Neuronal stem cell (in vitro differentiated cells): ENCODE measurements at places on chromosomes 13 and 19.

- no peak for DNase-seq
Observed at GRCh38 chr13:25912961-25913360, 138.9 kb downstream of the SHISA2 start.

DNA sequence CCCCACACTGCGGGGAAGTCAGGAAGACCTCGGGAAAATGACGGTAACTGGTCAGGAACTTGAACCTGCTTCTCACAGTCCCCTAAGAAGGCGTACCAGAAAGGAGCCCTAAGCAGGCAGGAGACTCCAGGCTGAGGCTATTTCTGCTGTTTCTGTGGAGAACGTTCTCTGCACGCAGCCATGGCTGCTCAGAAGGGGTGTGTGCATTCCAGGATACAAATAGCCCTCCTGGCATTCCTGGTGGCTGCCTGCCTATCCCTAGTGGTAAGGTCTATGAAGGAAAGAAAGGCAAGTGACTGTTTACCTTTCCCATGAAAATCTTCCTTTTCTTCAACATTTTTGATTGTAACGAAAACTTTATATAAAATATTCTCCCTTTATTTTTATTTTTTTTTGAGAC lies 2.5 kb downstream of the SGCG start:
- no peak for DNase-seq

- no peak for DNase-seq
Observed at GRCh38 chr19:23273022-23273589, 22.9 kb upstream of the ZNF724 start.

GRCh38 chr19:4503132-4503824 lies 15.0 kb downstream of the PLIN4 start:
- DNase-seq: no peak

- DNase-seq: no peak
Observed at GRCh38 chr13:98641075-98641474, 64.2 kb upstream of the STK24 start.

GRCh38 chr19:44005973-44006372 lies 3.2 kb downstream of the ZNF230 start:
- no peak for DNase-seq

DNA sequence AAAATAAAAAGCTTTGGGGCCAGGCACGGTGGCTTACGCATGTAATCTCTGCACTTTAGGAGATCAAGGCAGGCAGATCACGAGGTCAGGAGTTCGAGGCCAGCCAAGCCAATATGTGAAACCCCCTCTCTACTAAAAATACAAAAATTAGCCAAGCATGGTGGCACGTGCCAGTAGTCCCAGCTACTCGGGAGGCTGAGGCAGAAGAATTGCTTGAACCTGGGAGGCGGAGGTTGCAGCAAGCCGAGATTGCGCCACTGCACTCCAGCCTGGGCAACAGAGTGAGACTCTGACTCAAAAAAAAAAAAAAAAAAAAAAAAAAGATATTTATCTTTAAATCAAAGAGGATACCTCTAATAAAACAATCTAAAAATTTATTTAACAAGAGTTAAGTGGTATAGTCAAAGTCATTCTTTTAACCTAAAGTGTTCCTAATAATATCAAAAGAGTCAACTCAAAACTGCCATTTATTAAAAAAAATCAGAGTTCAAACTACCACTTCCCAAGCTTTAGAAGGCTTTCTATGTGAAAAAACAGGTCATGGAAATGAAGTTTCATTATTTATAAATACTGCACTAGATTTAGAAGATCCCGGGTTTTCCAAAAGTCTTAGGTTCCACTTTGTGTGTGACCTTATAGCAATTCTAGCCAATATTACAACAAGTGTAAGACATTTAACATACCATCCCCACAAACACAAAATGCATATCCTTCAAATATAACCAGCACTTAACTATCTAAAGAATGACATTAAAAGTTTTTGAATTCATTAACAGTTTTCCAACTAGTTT lies 4.4 kb downstream of the FOXO1 start:
- no peak for DNase-seq

GRCh38 chr13:48542581-48543341 lies 9.9 kb upstream of the RCBTB2 start:
- DNase-seq: peak; percentile 26

GRCh38 chr13:114248011-114248410 lies 13.3 kb downstream of the CDC16 start:
- DNase-seq: no peak

DNA sequence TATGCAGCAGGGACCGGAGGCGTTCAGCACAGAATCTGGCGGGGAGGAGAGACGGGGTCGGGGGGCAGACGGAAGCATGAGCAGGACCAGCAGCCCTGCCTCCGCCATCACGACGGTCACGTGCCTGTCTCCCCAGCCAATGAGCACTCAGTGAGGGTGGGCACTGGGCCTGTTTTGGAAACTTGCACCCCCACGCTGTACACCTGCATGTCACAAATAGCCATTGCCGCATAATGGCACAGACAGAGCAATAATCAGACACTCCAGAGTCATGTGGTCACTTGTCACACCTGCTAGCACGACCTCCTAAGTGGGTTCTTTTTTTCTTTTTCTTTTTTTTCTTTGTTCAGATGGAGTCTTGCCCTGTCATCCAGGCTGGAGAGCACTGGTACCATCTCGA lies 8.8 kb downstream of the ERCC2 start:
- DNase-seq: no peak

DNA sequence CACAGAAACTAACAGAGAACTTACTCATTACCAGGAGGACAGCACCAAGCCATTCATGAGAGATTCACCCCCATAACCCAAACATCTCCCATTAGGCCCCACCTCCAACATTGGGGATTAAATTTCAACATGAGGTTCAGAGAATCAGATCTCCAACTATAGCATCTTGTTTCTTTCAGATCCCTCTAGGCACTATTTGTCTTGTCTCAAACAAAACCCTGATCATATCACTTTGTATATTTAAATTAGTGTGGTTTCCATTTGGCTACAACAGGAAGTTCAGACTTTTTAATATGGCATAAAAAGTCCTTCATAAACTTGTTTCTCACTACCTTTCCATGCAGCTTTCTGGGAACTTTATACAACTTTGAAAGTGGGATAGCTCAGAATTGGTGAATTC lies 699.0 kb upstream of the MIR17HG start:
- no peak for DNase-seq

DNA sequence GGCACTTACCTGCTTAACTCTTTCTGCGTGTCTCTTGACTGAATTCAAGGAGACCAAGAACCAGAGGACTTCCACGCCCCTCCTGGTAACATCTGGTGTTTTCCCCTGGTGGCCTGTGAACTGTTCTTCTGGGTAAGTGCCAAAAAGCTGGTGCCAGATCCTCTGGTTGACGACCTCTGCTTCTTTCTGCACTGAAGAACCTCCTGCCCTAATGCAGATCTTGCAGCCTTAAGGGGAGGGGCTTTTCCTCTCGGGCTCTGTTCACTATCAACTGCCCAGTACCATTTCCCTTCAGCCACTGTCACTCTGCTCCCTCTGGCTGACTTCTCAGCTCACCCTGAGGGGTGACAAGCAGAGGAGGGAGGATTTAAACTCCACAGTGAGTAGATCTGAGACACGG lies 6.1 kb upstream of the ERVV-1 start:
- no peak for DNase-seq

GRCh38 chr19:15244808-15245207 lies 12.6 kb upstream of the EPHX3 start:
- no peak for DNase-seq

- no peak for DNase-seq
Observed at GRCh38 chr19:1998712-1999708, 16.5 kb downstream of the BTBD2 start.

DNA sequence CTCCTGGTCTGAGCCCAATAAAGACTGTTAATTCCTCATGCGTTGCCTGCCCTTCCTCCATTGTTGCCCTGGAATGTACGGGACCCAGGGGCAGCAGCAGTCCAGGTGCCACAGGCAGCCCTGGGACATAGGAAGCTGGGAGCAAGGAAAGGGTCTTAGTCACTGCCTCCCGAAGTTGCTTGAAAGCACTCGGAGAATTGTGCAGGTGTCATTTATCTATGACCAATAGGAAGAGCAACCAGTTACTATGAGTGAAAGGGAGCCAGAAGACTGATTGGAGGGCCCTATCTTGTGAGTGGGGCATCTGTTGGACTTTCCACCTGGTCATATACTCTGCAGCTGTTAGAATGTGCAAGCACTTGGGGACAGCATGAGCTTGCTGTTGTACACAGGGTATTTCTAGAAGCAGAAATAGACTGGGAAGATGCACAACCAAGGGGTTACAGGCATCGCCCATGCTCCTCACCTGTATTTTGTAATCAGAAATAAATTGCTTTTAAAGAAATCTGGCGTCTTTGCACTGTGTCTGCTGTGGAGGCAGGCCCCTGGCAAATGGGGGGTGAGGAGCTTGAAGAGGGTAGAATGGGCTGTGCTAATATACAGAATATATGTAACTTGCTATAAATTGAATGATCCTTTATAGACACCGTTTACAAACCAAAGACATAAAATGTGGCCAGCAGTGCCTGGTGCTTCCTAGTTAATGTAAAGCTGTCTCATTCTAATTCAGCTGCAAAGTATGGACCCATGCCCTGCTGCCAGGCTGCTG lies 4.2 kb upstream of the RPS11 start:
- DNase-seq: no peak

- DNase-seq: no peak
Observed at GRCh38 chr13:114089341-114089740, 43.1 kb downstream of the RASA3 start.

GRCh38 chr13:80866921-80867320 lies 526.0 kb upstream of the SPRY2 start:
- no peak for DNase-seq

- no peak for DNase-seq
Observed at GRCh38 chr13:45827318-45827717, 24.2 kb downstream of the SIAH3 start.

DNA sequence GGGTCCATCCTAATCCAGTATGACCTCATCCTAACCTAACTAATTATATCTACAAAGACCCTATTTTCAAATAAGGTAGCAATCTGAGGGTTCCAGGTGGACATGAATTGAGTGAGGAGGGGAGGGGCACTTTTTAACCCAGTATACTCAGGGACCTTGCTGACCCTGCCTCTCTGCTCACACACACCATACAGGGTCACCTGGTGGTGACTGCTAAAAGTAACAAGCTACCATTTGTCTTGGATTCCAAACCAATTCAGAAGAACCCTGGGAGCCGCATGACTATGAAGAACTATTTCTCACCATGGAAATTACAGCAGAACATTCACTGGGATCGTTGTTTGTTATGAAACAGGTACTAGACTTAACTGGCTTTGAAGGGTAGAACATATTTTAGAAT lies 151.9 kb downstream of the LACC1 start:
- DNase-seq: no peak

GRCh38 chr19:49413348-49413747 lies 9.9 kb downstream of the PTH2 start:
- DNase-seq: no peak

DNA sequence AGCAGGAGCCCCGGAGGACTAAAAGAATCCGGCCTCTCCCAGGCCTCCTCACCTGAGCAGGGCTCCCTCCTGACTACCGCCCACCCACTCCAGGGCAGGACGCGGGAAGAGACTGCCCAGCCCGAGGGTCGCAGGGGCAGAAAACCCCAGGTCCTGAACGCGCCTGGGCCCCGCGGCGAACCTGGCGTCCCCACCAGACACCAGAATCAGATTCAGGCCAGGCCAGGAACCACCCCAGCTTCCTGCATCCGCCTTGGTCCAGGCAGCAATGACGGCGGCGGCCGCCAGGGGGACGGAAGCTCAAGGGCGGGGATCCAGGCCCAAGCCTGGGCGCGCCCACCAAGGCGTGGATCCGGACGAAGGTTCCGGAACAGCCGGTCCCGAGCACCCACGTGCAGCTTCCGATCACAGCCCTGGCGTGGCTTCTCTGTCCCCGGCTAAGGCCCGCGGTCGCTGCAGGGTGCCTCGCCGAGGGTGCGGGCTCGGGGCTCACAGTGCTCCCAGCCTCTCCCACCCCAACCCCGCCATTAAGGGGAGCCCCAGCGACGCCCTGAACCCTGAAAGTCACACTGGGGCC lies 3.6 kb downstream of the LGALS7 start:
- DNase-seq: no peak

- DNase-seq: no peak
Observed at GRCh38 chr19:679418-680286, 3.5 kb downstream of the FSTL3 start.

- peak; percentile 67 for DNase-seq
Observed at GRCh38 chr19:14432791-14433553, at the start of gene PKN1. TSS of gene PKN1 (plus strand) at chr19:14433306. CDS start at chr19:14433522, 216 bp downstream.

DNA sequence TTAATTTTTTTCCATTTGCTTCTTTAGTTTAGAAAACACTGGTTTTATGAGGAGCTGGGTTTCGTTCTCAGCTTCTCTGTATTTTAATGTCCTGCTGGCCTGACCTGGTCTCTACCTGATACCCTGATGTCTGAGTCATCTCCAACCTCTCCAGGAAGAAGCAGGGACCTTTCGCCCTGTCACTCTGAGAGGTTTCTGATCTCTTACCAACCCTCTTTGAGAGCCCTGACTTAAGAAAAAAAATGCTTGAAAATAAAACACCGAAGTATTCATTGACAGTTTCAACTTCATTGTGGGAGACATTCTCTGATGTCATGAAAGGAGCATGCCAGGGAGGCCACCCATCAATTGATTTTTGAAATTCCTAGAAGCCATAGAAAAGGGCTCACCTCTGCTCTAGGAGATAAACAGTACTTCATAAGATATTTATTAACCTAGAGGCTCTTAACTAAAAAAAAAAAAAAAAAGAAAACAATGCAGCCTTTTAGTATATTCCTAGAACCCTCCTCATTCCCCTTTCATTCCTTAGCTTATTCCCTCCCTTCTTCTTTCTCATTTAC lies 234.8 kb downstream of the ENOX1 start:
- no peak for DNase-seq

DNA sequence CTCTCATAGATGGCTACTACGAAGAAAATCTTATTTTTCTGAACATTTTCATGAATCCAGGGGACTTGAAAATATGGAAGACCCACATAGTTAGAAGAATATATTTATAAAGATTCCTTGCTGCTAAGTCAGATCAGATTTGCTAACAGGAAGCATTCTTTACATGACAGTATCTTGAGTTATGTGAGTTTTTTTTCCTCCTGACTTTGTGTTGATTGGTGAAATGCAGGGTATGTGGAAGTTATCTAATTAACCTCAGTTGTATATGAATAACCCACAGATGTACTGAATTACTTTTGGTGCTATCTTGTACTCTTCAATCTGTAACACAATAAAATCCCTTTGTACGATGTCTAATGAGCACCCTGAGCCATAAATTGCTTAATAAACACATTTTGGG lies 53.8 kb downstream of the ESD start:
- no peak for DNase-seq

- DNase-seq: no peak
Observed at GRCh38 chr13:34030782-34031181, 212.8 kb downstream of the RFC3 start.

DNA sequence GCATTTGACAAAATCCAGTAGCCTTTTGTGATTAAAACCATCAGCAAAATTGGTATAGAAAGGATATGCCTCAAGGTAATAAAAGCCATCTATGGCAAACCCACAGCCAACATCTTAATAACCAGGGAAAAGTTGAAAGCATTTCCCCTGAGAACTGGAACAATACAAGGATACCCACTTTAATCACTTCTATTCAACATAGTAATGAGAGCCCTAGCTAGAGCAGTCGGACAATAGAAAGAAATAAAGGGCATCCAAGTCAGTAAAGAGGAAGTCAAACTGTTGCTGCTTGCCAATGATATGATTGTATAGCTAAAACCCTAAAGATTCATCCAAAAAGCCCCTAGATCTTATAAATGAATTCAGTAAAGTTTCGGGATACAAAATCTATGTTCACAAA lies 1510.3 kb downstream of the PCDH9 start:
- DNase-seq: no peak
